Activated CD4-positive, CD25-positive, alpha-beta regulatory T cell treated with anti-CD3 and anti-CD28 coated beads, Interleukin-2, amount 50 U/mL, for 72 hours (primary cell): ENCODE measurements at places on chromosomes 16 and 17.
A peak's percentile ranks its signal among the peaks of the same experiment; 100 is the strongest.

- no peak for DNase-seq
Observed at GRCh38 chr17:67647482-67647881, 70.3 kb upstream of the NOL11 start.

DNA sequence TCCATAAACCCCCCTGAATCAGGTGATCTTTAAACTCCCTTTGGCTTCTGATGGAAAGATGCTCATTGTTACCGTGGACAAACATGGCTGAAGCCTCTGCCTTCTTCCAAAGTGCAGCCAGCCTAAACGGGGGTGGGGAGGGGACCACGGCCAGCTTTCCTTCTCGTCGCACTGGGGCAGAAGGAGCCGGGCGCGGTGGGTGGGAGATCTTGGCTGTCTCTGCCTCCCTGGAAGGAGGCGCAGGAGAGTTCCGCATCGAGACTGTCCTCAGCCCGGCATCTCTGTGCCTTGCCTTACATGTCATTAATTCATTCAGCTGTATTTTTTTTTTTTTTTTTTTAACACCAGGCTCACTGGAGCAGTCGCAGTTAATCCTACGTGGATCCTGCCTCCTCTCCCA, 163.3 kb upstream of the PLCG2 start:
- DNase-seq, result no peak

- DNase-seq, result peak; percentile 85
Observed at GRCh38 chr17:29929533-29930408, at the start of gene SSH2. TSS of gene SSH2 (minus strand) at chr17:29930228. CDS start at chr17:29930000, 228 bp downstream.

- DNase-seq, result peak; percentile 16
Observed at GRCh38 chr17:149897-150584, 12.7 kb downstream of the SCGB1C2 start.

- no peak for DNase-seq
Observed at GRCh38 chr17:35923609-35924114, 6.9 kb downstream of the RDM1 start.

DNA sequence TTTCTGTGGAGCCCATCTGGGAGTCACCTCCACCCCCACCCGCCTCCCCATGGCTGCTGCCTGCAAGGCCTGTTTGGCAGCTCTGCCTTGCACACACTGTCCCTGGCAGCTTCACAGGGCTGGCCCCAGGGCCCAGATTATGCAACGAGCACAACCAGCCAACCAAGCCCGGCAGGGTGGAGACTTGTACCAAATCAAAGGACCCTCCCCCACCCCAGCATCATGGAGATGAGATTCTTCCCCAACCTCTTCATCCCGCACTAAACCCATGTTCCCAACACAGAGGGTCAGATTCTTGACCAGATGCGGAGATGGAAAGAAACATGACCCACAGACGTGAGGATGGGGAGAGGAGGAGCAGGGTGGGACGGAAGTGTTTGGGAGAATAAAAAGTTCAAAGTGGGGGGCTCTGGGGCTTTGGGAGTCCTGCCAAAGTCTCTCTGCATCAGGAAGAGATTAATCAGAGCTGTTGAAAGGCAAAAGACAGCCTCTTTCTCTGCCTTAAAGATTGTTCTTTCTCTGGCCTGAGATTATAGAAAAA, 3.8 kb downstream of the SMARCD2 start:
- no peak for DNase-seq

GRCh38 chr17:53749178-53749577, 73.5 kb upstream of the KIF2B start:
- no peak for DNase-seq

GRCh38 chr16:51166091-51166490, 15.0 kb upstream of the SALL1 start:
- no peak for DNase-seq

DNA sequence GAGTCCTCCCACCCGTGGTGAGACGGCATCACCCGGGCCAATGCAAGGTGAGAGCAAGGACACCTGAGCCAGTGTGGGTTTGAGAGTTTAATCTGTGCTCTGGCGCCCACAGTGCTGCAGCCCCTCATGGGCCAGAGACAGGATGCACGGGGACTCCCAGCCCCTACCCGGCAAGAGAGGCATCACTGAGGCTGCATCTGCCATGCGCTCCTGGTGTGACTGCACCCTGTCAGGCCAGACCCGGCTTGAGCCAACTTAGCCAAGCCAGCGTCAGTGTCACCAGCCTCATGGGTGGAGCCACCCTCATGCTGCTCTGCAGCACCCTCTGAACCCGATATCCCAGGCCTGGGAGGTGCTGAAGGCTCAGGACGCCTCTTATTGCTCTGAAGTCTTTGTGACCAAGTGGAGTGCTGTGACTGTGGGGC, 1.3 kb upstream of the BRICD5 start:
- DNase-seq, result no peak

DNA sequence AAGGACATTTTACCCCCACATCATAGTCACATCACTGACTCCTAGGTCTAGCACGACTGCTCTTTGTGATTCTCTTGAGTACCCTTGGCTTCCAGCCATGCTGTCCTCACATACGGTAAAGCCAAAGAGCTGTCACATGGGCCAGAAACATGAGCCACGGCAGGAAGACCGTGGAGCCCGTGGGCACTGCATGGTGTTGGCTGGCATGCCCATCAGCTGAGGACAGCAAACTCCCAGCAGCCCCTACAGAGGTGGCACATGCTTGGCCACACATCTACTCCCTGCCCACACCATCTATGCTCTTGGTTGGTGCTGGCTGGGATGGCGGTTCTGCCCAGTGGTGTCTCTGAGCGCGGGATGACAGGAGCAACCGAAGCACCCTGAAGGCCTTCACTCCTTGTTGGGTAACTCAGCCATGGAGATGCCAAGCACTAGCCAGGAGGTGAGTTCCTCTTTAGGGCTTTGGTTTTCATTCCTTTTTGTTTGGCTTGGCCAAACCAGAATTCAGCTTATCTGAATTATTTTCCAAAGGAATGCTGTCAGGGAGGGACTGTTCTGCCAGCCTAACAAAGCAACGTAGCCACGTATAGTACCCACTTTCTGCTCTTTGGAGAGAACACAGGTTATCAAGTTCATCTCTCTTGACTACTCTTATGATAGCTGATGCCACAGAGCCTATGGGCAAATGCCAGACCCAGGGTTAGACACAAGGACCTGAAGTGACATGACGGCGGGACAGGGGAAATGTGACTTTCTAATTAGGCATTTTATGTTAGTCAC, 10.0 kb downstream of the TNFAIP1 start:
- DNase-seq, result no peak

DNA sequence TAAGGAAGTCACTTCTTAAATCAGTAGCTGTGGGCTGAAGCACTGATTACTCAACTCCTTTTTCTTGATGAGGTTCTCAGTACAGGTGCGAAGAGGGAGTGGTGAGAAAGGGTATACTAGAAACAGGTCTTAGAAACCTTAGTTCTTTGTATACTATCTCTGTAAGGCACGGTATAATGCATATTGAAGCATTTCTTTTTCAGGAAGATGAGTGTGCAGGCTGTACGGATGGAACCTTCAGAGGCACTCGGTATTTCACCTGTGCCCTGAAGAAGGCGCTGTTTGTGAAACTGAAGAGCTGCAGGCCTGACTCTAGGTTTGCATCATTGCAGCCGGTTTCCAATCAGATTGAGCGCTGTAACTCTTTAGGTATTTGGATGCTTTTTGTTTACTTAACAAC, 39.2 kb downstream of the CYLD start:
- no peak for DNase-seq

- DNase-seq, result no peak
Observed at GRCh38 chr17:9703781-9704082, 58.4 kb downstream of the USP43 start.

DNA sequence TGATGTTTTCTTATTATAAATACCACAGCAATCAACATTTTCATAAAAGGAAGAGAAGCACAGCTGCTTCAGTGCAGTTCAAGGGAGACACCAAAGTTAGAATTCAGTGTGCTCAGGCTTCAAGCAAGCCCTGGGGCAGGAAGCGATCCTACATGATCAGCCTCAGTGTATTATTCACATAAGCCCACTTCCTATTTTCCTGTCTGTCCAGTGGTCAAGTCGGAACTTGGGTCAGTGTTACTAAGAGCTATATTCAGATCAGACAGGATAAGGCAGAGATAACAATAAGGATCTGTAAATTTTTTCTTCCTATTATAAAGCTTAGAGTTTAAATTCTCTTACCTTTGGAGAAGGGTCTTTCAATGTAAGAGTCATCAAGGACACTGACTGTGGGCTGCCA, 12.9 kb downstream of the HEATR6 start:
- no peak for DNase-seq

- no peak for DNase-seq
Observed at GRCh38 chr17:67476787-67477335, 99.8 kb downstream of the PITPNC1 start.
